NCI-H2171 treated with DMSO at 0.1 percent for 48 hours (cell line): ENCODE measurements at places on chromosomes 2 and 18.
A peak's percentile ranks its signal among the peaks of the same experiment; 100 is the strongest.

DNA sequence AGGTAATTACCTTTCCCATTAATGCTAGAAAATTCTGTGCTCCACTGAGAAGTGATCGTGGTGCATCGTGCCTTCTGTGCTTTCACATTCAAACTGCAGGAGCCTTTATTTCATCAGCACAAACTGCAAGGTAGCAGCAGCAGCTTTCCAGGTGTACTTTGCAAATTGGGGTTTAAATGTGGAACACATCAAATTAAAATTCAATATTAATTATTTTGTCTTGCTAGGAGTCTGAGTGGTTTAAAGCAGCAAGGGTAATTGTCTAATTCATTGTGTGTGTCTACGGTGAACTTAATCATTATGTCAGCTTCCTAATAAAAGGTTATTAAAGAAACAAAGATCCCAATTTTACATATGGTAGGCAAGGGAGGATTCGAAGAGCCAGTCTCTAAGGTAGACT, 180.8 kb upstream of the ATP5MC3 start:
- no peak for DNase-seq

DNA sequence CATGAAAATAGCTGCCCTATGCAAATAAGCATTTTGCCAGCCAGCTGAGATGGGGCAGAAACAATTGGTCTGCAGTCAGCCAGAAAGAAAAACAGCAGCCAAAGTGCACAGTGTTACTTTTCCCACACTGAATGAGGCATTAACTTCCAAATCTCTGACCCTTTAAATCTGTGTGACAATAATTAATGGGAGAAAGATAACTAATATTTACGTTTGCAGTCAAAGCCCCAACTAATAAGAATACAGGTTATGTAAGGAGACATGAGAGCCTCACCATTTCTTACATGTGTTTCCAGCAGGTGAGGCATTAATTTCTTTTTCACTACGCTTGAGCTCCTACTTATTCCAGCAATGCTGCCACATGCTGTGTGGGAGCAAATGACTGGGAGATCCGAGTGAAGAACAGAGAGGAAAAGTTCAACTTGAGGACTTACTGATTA, 339.0 kb downstream of the SATB2 start:
- peak; percentile 52 for DNase-seq

DNA sequence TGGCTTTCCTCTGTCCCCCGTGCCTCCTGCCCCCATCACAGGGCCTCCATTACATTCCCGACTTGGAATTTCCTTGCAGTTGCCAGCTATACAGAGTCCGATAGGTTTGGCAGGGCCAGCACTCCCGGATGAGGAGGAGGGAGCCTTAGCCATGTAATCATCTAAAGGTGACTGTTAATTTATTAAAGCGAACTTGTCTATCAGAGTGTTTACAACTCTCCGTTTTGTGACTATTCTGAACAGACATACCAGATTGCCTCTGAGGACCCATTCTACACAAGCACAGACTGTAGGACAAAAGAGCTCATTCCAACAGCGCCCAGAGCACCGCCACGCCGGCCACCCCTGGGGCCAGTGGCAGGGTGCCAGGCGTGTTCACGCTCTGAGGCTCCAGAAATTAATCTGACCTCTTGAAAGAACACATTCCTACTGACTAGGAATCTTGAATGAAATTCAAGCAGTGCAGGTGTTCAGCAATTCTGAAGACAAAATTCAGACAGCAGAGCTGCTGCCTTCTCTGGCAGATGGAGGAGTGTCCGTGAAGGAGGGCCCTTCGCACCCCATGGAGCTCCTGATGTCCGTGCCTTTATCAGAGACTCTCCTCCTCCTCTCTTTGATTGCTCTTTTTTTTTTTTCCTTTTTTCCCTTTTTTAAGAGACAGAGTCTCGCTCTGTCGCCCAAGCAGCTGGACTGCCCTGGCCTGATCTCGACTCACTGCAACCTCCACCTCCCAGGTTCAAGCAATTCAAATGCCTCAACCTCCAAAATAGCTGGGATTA, 58.1 kb upstream of the RALBP1 start:
- DNase-seq: peak; percentile 26

GRCh38 chr2:99640635-99641151, 150.9 kb upstream of the REV1 start:
- DNase-seq: no peak

DNA sequence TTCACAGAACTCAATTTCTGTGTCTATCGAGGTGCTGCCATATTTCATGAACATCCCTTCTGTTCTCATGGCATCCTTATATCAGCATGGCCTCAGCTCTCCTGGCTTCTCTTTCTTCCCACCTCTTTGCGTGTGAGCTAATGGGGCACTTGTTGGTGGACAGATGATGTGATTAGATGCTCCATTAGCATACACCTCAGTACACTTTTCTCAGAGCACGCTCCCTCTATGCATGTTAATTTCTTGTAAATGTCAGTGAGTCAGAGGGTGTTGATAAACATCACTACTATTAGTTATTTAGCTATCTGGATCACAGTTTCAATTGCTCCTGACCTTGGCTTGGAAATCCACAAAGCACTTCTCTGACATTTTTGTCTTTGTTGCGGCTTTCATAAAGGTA, 159.4 kb downstream of the CD8B2 start:
- peak; percentile 7 for DNase-seq

DNA sequence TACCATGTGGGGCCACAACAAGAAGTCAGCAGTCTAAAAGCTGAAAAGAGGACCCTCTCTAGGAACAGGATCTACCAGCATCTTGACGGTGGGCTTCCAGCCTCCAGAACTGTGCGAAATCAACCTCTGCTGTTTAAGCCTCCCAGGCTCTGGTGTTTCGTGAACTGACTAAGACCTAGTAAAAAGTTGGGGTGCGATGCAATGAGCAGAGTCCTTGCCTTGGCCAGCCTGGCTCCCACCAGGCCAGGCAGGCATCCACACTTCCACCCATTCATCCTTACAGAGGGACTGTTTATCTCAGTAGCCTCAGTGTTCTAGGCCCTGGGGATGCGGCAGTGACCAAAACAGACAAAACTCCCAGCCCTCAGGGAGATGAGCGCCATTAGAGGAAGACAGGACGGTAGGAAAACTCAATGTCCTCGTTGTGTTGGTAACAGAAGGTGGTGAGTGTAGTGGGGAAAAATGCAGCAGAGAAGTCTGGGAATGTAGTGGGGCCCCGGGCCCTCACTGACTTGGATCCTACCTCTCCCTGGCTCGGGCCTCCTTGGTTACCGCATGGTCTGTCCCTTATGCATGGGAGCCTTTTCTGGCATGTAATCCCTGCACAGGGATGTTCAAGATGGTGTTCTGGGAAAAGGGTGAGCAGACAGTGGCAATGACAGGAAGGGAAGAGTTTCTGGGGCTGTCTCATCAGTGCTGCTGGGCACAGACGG, 271.8 kb upstream of the HS6ST1 start:
- no peak for DNase-seq

DNA sequence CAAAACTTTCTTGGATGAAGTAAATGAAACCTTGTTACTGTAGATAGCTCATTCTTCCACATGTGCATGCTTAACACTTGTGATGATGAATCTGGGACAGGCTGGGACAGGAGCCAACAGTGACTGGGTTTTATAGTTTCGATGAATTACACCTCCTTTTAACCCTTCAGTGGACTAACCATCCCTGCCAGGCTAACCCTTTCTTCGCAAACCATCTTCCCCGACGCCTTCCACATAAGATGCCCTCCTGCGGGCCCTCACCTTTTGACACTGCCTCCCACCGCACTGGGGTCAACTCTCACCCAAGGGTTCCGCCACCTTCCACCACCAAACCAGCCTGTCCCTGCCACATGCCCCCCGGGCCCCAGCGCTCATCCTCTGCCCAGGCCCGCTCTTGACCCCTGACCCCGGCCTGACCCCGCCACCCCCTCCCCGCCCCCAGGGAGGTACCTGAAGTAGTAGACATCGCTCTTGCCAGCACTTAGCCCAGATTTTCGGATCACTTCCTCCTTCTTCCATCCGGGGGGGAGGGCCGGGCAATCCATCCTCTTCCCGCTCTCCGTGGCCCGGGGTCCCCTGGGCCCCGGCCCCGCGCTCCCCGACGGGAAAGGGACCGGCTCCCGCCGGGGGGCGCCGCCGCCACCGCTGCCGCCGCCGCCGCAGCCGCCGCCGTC, 764 bp downstream of the MBD2 start:
- peak; percentile 80 for DNase-seq

DNA sequence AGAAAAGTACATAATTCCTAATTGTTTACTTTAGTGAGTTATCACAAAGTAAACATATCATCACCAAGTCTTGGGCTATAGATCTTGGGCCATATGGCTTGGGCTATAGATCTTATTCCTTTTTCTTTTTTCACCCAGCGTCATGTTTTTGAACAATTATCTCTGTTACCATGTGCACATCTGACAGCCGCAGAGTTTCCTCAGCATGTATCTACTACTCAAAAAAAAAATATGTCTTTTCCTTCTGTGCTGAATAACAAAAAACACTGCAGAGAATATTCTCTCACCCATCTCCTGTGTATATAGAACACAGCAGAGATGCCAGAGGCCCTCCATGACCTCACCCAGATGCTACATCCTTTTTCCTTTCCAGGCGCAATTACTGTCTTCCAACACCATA, 76.2 kb upstream of the MYO3B start:
- DNase-seq: peak; percentile 74

- DNase-seq: peak; percentile 99
These were observed 42.5 kb downstream of the ZEB2 start for GRCh38 chr2:144477281-144477956.

DNA sequence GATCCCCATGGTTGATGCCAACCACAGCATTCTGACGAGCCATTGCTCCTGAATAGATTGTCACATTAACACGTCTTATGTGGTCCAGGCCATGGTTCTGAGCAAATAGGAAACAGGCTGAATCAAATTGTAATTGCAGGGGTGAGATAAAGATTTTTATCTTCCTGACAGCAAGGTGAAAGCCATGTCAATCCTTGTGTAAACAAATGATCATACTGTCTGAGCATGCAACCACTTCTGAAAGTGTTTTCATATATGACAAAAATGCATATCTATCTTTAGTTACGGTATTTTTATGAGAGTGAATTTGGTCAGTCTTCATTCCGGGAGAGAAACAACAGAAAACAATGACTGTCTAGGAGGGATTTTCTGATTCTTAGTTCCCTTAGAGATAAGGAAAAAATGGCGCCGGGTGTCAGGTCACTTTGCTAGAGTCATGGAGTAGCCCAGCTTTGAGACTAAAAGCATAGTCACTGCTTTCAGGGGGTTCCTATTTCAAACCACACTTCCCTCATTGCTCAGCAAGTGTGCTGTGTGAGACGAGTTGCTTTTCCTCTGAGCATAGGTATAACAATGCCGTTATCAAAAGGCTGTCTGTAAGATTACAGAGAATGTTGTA, 958.9 kb downstream of the DCDC2C start:
- DNase-seq: no peak

DNA sequence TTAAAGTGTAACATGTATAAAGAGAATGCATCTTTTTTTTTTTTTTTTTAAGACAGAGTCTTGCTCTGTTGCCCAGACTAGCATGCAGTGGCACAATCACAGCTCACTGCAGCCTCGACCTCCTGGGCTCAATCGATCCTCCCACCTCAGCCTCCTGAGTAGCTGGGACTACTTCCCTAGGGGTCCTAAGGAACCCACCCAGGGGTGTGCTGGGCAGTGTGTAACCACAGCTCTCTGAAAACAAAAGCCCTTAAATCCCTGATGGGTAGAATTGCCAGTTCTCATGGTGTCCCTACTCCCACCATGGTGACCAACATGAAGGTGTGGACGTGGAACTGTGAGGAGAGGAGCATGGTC, 105.6 kb upstream of the ST3GAL5 start:
- DNase-seq: no peak

- DNase-seq: no peak
These were observed 25.7 kb downstream of the ADI1 start for GRCh38 chr2:3493615-3494007.

DNA sequence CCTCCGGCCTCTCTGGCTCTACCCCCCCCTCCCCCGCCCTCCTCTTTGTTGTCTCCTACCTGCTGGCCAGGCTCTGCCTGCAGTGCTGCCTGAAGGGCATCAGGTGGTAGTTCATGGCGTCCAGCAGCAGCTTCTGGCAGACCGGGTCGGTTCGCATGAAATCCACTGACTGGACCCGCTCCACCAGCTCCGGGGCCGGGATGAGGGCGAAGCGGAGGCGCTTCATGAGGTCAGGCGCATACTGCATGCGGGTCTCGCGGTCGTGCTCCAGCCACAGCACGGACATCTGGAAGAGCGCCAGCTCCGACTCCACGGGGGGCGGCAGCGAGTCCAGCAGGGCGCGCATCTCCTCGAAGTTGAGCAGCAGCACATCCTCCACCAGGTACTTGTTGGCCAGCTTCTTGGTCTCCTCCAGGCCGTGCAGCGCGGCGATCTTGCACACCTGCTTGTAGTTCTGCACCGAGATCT, 3.2 kb downstream of the KLHL14 start:
- DNase-seq: no peak

- no peak for DNase-seq
These were observed 1.7 kb downstream of the PRELID3A start for GRCh38 chr18:12409469-12409868.

DNA sequence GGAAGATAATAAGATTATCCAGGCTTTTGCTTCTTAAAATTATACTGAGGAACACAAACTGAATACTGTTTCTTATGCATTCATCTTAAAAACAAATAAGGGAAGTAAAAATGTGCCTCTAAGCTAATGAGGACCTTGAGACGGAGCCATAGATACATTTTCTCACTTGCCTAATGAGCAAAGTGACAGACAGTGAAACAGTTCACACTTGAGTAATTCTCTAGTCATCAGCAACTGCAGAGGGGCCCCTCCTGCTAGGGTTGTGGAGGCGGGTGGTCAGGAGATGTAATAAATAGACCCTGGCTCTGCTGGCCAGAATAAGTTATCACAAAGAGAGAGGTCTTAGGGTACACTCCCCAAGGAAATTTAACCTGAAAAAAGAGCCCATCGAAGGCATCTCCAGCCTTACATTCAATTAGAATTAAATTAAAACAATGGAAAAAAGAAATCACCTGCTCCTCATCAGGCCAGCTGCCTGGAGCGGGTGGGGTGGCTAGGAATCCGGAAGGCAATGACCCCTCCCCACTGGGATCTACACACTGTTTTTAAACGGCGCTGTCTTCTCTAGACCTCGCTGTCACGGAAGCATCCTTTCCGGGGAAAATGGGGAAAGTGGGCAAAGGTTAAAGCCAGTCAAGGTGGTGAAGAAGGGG, 32.6 kb upstream of the INSIG2 start:
- no peak for DNase-seq

- DNase-seq: no peak
These were observed 7.5 kb upstream of the SCLY start for GRCh38 chr2:238053191-238053776.

DNA sequence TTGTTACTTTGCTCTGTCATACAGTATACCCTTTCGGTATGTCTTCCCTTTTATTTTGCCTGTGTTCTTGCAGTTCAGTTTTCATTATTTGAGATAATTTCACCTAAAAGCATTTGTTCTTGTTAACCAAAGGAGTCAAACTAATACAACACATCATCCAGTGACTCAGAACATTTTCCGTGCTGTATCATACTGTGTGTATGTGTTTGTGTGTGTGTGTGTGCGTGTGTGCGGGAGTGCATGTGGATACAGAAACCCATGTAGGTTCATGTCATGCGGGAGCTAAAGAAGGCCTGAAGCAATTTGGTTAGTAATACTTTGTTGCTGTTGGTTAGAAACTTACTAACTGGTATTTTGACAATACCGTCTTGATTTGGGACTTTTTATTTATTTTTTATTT, 60.0 kb downstream of the CEP192 start:
- no peak for DNase-seq

- no peak for DNase-seq
These were observed 106.8 kb downstream of the DNAH7 start for GRCh38 chr2:195961873-195962272.
